ENCODE measurements at places on chromosomes 7 and 10. TPM values are rescaled to one million over a fixed set of nuclear protein-coding genes. Genes with fewer than 3 reads are reported as not detected.

DNA sequence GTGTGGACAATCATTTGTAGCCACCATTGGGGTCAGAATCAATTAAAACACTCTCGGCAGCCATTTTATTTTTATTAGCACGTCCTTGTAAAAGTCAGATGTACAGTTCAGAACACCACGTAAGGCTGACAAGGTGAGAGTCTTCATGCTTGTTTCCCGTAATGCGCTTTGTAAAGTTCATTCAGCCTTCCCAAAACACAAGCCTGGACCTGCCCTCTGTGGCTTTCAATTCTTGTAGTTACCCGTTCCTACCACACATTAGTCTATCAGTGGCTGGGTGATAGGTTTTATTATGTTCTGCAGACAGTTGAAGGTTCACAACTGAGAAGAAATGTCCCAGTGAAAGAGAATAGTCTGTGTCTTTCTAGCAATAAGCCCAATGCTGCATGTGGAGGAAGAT is 35.4 kb downstream of the GAD2 start:
- no peak for DNase-seq

GRCh38 chr7:106959753-106960152 is 84.8 kb upstream of the PRKAR2B start:
- DNase-seq, result no peak

FBH1 gene
- total RNA-seq, result 62.5 TPM

GRCh38 chr7:38424750-38425463 is 151.5 kb upstream of the TARP start:
- no peak for DNase-seq

GRCh38 chr7:50393547-50394252 is 56.5 kb downstream of the FIGNL1 start:
- no peak for DNase-seq

GRCh38 chr7:27576360-27576944 is 86.2 kb downstream of the HIBADH start:
- peak; percentile 55 for DNase-seq

- DNase-seq, result no peak
These were observed 174.8 kb downstream of the FOXP2 start for GRCh38 chr7:114589436-114589835.

- no peak for DNase-seq
These were observed 85.3 kb upstream of the RET start for GRCh38 chr10:42991442-42992098.
